ENCODE measurements at places on chromosomes 7 and 10.
A peak's percentile ranks its signal among the peaks of the same experiment; 100 is the strongest.

DNA sequence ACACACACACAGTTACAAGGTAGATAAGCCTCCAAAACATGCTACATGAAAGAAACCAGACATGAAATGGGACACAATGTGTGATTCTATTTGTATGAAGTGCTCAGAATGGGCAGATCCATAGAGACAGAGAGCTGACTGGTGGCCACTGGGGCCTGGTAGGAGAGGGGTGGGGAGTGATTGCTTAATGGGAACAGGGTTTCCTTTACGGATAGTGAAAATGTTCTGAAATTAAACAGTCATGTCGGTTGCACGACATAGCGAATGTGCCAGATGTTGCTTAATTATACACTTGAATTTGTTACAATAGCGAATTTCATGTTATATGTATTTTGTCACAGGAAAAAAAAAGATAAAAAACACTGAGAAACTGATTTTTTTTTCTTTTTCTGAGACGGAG lies 122.3 kb downstream of the SPDYE5 start:
- DNase-seq: no peak

DNA sequence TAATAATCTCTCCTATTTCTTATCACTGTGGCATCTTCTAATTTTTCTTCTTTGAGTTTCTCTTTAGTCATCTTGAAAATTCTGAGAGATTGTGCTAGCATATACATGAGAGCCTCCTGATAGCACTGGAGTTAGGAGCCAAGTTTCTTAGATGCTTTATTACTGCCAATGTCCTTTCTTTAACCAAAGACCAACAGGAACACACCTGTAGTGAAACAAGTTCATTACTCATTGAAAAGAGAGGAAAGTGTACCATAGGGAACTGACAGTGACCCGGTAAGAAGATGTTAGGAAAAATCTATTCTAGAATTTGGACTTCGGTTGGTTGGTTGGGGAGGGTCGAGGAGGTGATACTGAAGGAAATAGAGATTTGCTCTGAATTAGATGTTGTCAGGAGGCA lies 27.1 kb upstream of the CD36 start:
- no peak for DNase-seq

GRCh38 chr10:44300666-44301649 lies 83.9 kb downstream of the CXCL12 start:
- DNase-seq: peak; percentile 68

GRCh38 chr10:978826-979421 lies 9.3 kb upstream of the GTPBP4 start:
- DNase-seq: no peak

DNA sequence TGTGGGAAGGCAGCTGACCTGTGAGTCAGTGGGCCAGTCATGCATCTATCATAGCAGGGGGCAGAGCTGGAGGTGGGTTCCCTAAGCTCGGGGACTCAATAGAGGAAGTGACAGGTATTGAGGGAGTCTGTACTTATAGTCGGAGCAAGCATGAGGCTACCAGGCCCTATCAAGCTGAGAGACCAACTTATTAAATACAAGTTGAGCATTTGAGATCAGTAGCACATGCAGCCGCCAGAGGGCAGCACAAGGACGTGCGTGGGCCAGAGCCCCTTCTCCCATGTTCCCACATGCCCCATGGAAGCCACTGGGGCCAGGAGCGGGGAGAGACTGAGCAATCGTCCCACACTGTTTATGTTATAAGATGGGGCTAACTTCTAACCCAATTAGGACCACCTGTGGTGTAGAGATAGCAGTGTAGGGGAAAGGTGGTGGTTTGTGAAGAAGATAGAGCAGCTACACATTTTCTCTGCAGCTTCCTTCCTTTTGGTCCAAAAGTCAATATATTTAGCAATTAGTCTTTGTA lies 13.0 kb upstream of the STK31 start:
- no peak for DNase-seq

- no peak for DNase-seq
These were observed 16.1 kb downstream of the MYL10 start for GRCh38 chr7:101612885-101613515.

DNA sequence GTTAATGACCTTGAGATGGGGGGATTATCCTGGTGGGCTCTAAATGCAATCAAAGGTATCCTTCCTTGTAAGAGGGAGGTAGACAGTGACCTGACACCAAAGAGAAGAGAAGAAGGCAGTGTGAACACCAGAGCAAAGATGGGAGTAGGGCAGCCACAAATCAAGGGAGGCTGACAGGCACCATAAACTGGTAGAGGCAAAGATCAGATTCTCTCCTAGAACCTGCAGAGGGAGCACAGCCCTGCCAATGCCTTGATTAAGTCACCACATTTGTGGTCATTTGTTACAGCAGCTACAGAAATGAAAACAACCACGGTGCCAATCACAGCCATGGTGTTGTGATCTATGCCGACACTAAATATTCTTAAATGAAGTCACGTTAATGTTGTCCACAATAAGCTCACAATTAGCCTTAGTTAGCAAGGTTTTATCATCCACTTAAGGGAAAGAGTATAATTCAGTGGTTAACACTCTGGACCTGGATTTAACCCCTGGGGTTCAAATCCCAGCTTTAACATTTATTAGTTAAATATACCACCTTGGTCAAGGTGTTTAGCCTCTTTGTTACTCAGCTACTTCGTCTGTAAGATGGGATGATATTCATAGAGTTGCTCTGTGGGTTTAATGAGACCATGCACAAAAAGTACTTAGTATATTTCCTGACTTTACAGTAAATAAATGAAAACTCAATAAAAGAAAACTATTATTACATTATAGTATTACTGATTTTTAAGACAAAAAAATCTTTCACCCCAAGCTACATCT lies 70.8 kb downstream of the SGMS1 start:
- no peak for DNase-seq

- no peak for DNase-seq
These were observed 656.6 kb downstream of the LRMDA start for GRCh38 chr10:76088008-76088407.

GRCh38 chr10:78175444-78176015 lies 141.9 kb downstream of the RPS24 start:
- DNase-seq: no peak
